ENCODE measurements at places on chromosomes 6 and 20. TPM values are rescaled to one million over a fixed set of nuclear protein-coding genes. Genes with fewer than 3 reads are reported as not detected.
A peak's percentile ranks its signal among the peaks of the same experiment; 100 is the strongest.

GRCh38 chr6:99811636-99812035, 182.4 kb downstream of the MCHR2 start:
- no peak overlapping the region for H3K27ac ChIP-seq
- no peak overlapping the region for H3K4me3 ChIP-seq
- no peaks in the 10 kb centered on the region for H3K36me3 ChIP-seq
- no peaks in the 10 kb centered on the region for H3K4me1 ChIP-seq
- no peaks in the 10 kb centered on the region for H3K27me3 ChIP-seq

GRCh38 chr6:51616243-51616642, 471.2 kb downstream of the PKHD1 start:
- no peaks in the 10 kb centered on the region for H3K36me3 ChIP-seq
- no peaks in the 10 kb centered on the region for H3K27me3 ChIP-seq
- no peak overlapping the region for H3K27ac ChIP-seq
- H3K4me3 ChIP-seq, result no peak overlapping the region
- DNase-seq, result no peak
- no peaks in the 10 kb centered on the region for H3K4me1 ChIP-seq

GRCh38 chr6:137045222-137045789, 541 bp upstream of the IL20RA start:
- DNase-seq, result no peak
- H3K4me1 ChIP-seq, result no peaks in the 10 kb centered on the region
- no peaks in the 10 kb centered on the region for H3K27me3 ChIP-seq
- H3K4me3 ChIP-seq, result no peak overlapping the region
- H3K36me3 ChIP-seq, result no peaks in the 10 kb centered on the region

- no peak within 1 kb of the TSS for H3K4me3 ChIP-seq
- H3K4me1 ChIP-seq, result no peaks in the 10 kb centered on the region
- no peak for DNase-seq
- peaks cover 13% of the 10 kb centered on the region for H3K27me3 ChIP-seq
- no peaks in the 10 kb centered on the region for H3K36me3 ChIP-seq
These were observed at the start of gene PROKR2 for GRCh38 chr20:5316188-5317158. Gene PROKR2, minus strand, starts transcription at chr20:5316954. Its CDS starts 2,585 bp downstream, at chr20:5314369.

DNA sequence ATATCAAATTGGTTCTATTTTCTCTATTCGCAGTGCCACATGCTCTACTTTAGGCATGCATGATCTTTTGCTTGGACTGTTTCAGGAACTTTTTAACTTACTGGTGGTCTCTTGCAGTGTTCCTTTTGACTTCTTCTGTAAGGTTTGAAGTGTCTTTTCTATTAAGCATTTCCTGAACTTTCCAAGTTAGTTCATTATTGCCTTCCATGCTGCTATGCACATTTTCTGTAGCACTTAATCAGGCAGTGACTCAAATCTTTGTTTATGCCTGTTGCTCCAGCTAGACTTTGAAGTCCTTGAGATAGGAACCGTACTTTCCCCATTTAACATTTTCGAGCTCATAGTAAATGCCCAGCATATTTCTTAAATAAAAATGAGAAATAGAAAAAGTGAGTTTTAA, 52.2 kb downstream of the FAM83B start:
- H3K27me3 ChIP-seq, result no peaks in the 10 kb centered on the region
- H3K36me3 ChIP-seq, result no peaks in the 10 kb centered on the region
- no peak overlapping the region for H3K4me3 ChIP-seq
- H3K4me1 ChIP-seq, result peaks cover 2% of the 10 kb centered on the region

The RSPH4A gene
- total RNA-seq, result 0.17 TPM

DNA sequence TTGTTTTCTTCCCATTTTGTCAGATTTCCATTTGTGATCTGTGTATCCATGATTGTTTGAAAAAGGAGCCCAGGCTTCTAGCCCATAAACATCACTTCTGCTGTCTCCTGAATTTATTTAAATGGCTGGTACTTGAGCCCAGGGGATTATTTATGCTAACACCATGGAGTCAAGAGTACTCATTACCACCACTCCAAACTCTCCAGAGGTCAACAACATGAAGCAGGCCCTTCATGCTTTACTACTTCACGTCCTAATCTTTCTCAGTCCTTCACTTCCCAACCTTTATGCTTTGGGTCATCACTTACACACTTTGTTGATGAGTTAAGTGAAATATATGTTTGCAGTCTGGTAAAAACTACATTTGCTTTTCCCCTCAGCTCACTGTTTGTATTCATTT, 247.8 kb downstream of the BMP2 start:
- DNase-seq, result no peak
- no peaks in the 10 kb centered on the region for H3K4me1 ChIP-seq
- H3K27ac ChIP-seq, result no peak overlapping the region

GRCh38 chr6:40170856-40171255, 236.6 kb upstream of the MOCS1 start:
- no peak overlapping the region for H3K27ac ChIP-seq
- H3K27me3 ChIP-seq, result no peaks in the 10 kb centered on the region
- no peak for DNase-seq
- H3K36me3 ChIP-seq, result no peaks in the 10 kb centered on the region
- no peak overlapping the region for H3K4me3 ChIP-seq

The ISM1 gene
- 0.26 TPM for total RNA-seq

GRCh38 chr20:33874129-33874528, 63.0 kb downstream of the CHMP4B start:
- no peak overlapping the region for H3K4me3 ChIP-seq
- H3K27ac ChIP-seq, result no peak overlapping the region
- no peaks in the 10 kb centered on the region for H3K27me3 ChIP-seq

GRCh38 chr6:29792123-29793035, 35.2 kb upstream of the HLA-G start:
- H3K27me3 ChIP-seq, result peaks cover 11% of the 10 kb centered on the region
- peak overlapping the region; percentile 56 for H3K4me3 ChIP-seq
- H3K27ac ChIP-seq, result no peak overlapping the region
- no peaks in the 10 kb centered on the region for H3K4me1 ChIP-seq
- H3K36me3 ChIP-seq, result no peaks in the 10 kb centered on the region
- no peak for DNase-seq

- no peak overlapping the region for H3K4me3 ChIP-seq
- no peak overlapping the region for H3K27ac ChIP-seq
- no peaks in the 10 kb centered on the region for H3K36me3 ChIP-seq
- no peak for DNase-seq
- H3K4me1 ChIP-seq, result no peaks in the 10 kb centered on the region
- no peaks in the 10 kb centered on the region for H3K27me3 ChIP-seq
These were observed 47.7 kb upstream of the KIF16B start for GRCh38 chr20:16620961-16621360.

The ETV7 gene
- 1.0 TPM for total RNA-seq

DNA sequence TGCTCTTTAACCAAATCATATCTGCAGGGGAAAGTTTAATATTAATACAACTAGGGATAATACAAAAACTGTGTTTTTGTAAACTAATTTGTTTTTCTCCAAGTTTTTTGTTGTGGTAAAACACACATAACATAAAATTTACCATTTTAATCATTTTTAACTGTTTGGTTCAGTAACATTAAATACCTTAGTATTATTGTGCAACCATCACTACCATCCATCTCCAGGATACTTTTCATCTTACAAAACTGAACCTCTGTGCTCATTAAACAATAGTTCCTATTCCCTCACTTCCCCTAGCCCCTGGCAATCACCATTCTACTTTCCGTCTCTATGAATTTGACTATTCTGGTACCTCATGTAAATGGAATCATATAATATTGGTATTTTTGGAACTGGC, 15.9 kb downstream of the BEND6 start:
- DNase-seq, result no peak
- H3K27ac ChIP-seq, result no peak overlapping the region
- H3K36me3 ChIP-seq, result no peaks in the 10 kb centered on the region
- H3K27me3 ChIP-seq, result no peaks in the 10 kb centered on the region

GRCh38 chr6:484086-484745, 92.7 kb downstream of the IRF4 start:
- H3K27me3 ChIP-seq, result no peaks in the 10 kb centered on the region
- H3K27ac ChIP-seq, result no peak overlapping the region
- no peaks in the 10 kb centered on the region for H3K4me1 ChIP-seq
- peaks cover 2% of the 10 kb centered on the region for H3K36me3 ChIP-seq

GRCh38 chr6:152696522-152696921, 1.2 kb upstream of the MYCT1 start:
- peak; percentile 93 for DNase-seq
- no peaks in the 10 kb centered on the region for H3K36me3 ChIP-seq
- H3K4me3 ChIP-seq, result no peak overlapping the region

The HLA-DOA gene
- total RNA-seq, result not detected

DNA sequence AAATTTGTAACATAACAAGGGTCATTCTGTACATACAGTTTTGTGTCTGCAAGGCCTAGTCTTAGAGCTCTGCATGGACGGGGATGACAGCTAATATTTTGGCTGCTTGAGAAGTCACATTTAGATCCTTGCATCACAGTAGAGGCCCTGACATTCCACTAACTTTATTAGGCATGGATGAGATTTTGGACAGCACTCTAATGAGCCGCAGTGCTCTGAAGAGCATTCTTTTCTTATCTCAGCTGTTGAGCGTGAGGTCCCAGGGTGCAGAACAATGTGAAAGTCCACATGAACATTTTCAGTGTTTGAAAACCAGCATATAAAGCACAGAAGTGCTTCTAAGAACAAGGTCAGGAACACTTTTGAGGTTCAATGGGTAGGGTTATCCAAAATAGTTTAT, 58.9 kb downstream of the IPCEF1 start:
- no peak for DNase-seq
- no peak overlapping the region for H3K4me3 ChIP-seq
- H3K4me1 ChIP-seq, result peaks cover 14% of the 10 kb centered on the region
- no peaks in the 10 kb centered on the region for H3K36me3 ChIP-seq
- H3K27ac ChIP-seq, result no peak overlapping the region

- no peak overlapping the region for H3K27ac ChIP-seq
- no peaks in the 10 kb centered on the region for H3K4me1 ChIP-seq
- no peaks in the 10 kb centered on the region for H3K36me3 ChIP-seq
- DNase-seq, result no peak
These were observed 5.9 kb upstream of the VSTM2L start for GRCh38 chr20:37896932-37897548.

The ZC2HC1B gene
- total RNA-seq, result not detected

The SNAI1 gene
- total RNA-seq, result 0.66 TPM

The SFT2D1 gene
- total RNA-seq, result 34.2 TPM

- no peaks in the 10 kb centered on the region for H3K27me3 ChIP-seq
- H3K4me3 ChIP-seq, result no peak overlapping the region
- no peak for DNase-seq
- H3K36me3 ChIP-seq, result no peaks in the 10 kb centered on the region
- no peak overlapping the region for H3K27ac ChIP-seq
- no peaks in the 10 kb centered on the region for H3K4me1 ChIP-seq
These were observed 134.0 kb downstream of the PDE7B start for GRCh38 chr6:135985471-135985870.

The CST5 gene
- total RNA-seq, result not detected

GRCh38 chr6:117469356-117469755, 13.1 kb upstream of the DCBLD1 start:
- H3K4me1 ChIP-seq, result no peaks in the 10 kb centered on the region
- H3K27me3 ChIP-seq, result no peaks in the 10 kb centered on the region
- no peaks in the 10 kb centered on the region for H3K36me3 ChIP-seq
- H3K4me3 ChIP-seq, result no peak overlapping the region

The GGTLC1 gene
- not detected for total RNA-seq

The GNAS-AS1 gene
- 0.33 TPM for total RNA-seq

GRCh38 chr6:138526822-138527235, 27.5 kb upstream of the NHSL1 start:
- peak overlapping the region; percentile 0 for H3K4me3 ChIP-seq
- no peaks in the 10 kb centered on the region for H3K27me3 ChIP-seq
- H3K36me3 ChIP-seq, result no peaks in the 10 kb centered on the region
- peaks cover 2% of the 10 kb centered on the region for H3K4me1 ChIP-seq
- H3K27ac ChIP-seq, result no peak overlapping the region
- DNase-seq, result peak; percentile 29

DNA sequence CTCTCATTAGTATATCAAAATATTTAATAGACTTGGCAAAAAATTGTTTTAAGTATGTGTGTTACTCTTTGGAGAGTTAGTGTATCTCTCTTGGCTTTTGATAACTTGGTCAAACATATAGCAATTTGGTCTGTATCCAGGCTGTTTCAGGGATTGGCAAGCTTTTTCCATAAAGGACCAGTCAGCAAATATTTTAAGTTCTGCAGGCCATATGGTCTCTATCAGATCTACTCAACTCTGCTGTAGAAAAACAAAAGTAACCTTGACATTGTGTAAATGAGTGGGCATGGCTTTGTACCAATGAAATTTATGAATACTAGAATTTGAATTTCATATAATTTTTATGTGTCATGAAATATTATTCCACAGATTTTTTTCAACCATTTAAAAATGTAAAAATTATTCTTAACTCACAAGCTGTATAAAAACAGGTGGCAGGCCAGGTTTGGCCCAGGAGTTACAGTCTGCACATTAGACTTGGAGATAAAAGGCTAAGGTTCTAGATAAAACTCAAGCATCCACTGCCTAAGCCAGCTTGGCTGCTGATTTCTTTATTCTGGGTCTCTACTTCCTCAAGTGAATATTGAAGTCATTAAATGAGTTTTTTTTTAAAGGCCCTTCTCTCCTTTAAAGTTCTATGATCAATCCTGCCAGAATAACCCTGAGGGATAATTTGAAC, 13.7 kb downstream of the GSTA4 start:
- H3K27ac ChIP-seq, result no peak overlapping the region
- peaks cover 6% of the 10 kb centered on the region for H3K36me3 ChIP-seq
- H3K4me3 ChIP-seq, result no peak overlapping the region
- no peak for DNase-seq

The CST8 gene
- not detected for total RNA-seq

- no peak overlapping the region for H3K27ac ChIP-seq
- no peaks in the 10 kb centered on the region for H3K36me3 ChIP-seq
- no peak overlapping the region for H3K4me3 ChIP-seq
- H3K4me1 ChIP-seq, result no peaks in the 10 kb centered on the region
These were observed 40.9 kb upstream of the CITED2 start for GRCh38 chr6:139415365-139415764.
